ENCODE measurements at places on chromosomes 2 and 18.

DNA sequence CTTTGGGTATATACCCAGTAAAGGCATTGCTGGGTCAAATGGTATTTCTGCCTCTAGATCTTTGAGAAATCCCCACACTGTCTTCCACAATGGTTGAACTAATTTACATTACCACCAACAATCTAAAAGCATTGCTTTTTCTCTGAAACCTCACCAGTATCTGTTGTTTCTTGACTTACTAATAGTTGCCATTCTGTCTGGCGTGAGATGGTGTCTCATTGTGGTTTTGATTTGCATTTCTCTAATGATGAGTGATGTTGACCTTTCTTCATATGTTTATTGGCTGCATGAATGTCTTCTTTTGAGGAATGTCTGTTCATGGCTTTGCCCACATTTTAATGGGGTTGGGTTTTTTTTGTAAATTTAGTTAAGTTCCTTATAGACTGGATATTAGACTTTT lies 382.6 kb upstream of the ZNF804A start:
- DNase-seq = no peak

DNA sequence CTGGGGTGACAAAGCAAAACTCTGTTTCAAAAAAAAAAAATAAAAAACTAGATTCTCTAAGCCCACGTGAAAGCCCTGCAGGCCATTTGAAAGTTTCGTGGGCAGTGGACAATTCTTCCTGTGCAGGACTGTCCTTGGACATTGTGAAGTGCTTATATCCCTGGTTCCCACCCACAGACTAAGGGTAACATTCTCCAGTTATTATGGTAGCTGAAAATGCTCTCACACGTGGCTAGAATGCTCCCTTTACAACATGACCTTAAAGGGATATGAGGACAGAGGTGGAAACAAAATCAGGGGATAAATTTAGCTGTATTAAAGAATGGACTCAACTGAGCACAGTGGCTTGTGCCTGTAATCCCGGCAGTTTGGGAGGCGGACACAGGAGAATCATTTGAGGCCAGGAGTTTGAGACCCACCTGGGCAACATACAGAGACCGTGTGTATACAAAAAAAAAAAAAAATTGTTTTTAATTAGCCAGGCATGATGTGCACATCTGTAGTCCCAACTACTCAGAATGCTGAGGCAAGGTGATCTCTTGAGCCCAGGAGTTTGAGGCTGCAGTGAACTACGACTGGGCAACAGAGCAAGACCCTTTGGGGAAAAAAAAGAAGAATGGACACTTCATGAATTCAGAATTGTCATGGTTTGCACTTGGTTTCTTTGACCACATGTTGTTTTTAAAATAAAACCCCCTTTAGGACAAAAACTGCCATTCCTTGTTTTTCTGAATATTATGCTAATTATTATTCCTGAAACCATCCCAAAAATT lies 167.9 kb downstream of the MGAT5 start:
- peak; percentile 69 for DNase-seq

GRCh38 chr2:217160103-217160743 lies 300.4 kb upstream of the TNP1 start:
- DNase-seq = peak; percentile 19

GRCh38 chr2:236932831-236933361 lies 152.8 kb upstream of the COPS8 start:
- peak; percentile 10 for DNase-seq

DNA sequence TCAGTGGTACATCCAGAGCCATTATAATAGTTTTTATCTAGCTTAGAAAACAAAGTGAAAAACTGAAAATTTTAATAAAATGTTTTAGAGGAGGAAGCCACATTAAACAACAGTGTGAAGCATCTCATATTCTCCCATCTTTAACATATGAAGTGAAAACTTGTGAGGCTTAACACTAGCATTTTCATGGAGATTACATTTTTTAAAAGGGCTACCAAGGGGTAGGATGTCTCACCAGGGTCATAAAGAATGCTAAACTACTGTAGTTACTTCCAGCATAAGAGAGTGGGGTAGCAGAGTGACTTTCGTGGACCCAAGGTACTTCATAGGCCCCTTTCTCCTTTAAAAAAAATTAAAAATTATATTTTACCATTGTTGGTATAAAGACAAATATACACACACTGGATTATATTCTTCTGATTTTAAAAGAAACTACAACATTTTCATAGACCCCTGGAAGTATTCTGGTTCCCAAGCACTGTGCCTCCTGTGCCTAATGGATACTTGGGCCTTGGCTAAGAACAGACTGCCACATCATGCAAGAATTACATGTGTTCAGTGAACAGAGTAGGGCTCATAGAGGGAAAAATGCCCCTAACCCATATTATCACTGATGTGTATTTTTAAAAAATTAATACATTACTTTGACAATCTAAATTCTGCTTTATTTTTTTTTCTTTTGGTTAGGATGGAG lies 148.4 kb downstream of the SLC39A10 start:
- no peak for DNase-seq

DNA sequence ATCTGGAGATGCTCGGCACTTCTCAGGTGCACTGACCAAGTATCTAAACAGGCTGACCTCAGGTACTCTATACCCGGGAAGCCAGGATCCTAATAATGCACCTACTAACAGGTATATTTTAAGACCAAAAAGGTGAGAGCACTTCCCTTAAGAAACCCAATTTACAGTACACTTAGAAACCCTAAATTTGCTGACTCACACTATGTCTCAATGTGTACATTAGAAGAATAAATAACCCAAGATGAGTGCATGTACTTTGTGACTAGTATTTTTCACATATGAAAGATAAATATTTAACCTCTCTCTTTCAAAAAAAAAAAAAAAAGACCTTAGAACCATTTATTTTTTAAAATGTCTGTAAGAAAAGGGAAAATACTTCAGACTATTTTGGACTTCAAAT lies 118.8 kb downstream of the ZNF516 start:
- no peak for DNase-seq

GRCh38 chr2:236485519-236485918 lies 84.1 kb upstream of the ACKR3 start:
- no peak for DNase-seq

GRCh38 chr18:68607852-68608251 lies 107.1 kb downstream of the TMX3 start:
- no peak for DNase-seq

GRCh38 chr2:219323434-219323833 lies 9.1 kb downstream of the RESP18 start:
- no peak for DNase-seq

- peak; percentile 20 for DNase-seq
Observed at GRCh38 chr2:39094717-39095363, 26.0 kb downstream of the SOS1 start.

GRCh38 chr18:13455960-13456481 lies 237.5 kb downstream of the LDLRAD4 start:
- DNase-seq = no peak

DNA sequence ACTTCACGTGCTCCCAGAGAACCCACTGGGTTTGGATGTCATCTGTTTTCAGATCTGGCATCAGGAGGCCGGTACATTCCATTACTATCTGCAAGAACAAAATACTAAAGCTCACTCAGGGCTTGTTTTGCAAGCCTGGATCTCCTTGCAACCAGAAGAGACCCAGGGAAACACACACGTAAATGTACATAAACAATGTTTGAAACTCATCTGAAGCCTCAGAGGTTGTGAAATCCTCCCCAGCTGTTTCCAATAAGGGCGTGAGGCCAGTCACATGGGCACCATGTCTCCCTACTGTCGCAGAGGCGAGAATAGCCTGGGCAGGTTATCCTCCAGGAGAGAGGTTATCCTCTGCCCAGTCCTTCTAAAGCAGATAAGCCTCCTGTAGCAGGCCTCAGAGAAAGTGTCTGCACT lies 186.9 kb downstream of the GFPT1 start:
- DNase-seq = peak; percentile 69

DNA sequence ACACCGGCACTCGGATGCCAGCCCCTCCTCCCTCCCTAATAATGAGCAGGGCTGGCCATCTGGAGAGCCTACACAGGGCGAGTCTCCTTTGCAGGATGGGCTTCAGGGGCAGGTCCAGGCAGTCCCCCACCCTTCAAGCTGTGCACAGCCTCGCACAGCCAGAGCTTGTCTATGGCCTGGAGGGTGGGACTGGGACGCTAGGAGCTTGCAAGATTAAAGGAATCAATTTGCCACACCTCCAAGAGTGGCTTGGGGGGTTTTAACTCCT lies 43.9 kb upstream of the OTOF start:
- no peak for DNase-seq

- no peak for DNase-seq
Observed at GRCh38 chr18:5311301-5311989, 15.9 kb upstream of the ZBTB14 start.

GRCh38 chr2:74740741-74741431 lies 86.8 kb downstream of the SEMA4F start:
- DNase-seq = peak; percentile 99

DNA sequence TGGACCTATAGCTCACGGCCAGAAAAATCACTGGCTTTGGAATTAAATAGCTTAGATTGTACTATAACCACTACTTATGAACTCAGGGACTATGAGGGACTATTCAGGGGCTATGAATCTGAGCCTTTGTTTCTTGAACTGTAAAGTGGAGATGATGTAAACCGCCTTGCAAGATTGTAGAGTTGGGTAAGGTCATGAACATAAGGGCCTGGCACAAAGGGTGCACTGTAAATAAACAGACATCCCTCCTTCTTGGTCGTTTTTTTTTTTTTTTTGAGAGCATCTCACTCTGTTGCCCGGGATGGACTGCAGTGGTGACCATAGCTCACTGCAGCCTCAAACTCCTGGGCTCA lies 2.8 kb downstream of the TMEM177 start:
- DNase-seq = no peak

DNA sequence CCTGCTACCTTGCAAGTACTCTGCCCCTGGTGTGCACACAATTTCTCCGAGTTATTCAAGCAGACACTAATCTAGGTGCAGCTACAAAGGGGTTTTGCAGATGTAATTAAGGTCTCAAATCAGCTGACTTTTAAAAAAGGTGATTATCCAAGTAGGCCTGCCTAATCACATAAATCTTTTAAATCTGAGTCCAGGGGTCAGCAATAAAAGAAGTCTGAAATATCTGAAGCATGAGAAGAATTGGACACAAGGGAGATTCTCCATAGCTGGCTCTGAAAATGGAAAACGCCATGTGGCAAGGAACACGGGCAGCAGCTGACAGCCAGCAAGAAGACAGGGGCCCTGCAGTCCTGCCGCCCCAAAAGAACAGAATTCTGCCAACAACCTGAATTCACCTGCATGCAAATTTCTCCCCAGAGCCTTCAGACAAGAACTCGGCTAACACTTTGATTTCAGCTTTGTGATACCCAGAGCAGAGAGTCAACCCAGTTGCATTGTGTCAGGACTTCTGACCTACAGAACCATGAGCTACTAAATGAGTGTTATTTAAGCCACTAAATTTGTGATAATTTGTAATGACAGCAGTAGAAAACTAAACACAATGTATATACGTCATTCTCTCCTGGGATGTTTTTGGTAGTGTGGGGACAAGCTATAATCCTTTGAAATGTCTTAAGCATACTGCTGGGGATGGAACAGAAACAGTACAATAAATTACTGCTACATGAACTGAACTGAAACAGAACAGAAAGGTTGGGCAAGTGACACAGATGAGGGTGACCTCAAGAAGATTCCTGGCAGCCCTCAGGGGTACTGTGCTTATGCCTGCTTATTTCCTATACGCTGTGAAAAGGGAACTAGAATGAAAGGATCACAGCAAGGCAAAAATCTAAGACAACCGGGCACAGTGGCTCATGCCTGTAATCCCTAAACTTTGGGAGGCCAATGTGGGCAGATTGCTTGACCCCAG lies 3.2 kb downstream of the INO80C start:
- no peak for DNase-seq

DNA sequence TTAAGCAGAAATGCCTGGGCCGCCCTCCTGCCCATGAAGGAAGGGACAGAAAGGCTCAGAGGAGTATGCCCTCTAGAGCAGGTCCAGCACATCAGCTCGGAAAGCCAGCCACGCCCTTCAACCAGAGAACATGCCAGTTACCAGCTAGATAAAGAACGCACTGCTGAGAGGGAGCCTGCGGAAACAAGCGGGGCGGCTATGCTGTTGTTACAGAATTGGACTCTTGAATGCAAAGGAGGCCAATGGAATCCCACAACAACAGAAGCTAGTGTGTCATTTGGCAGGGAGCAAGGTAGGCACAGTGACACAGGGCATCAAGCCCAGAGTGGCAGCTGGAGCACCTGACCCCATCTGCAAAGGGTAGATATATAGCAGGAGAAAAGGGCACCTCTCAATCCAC lies 242.9 kb upstream of the ID2 start:
- DNase-seq = no peak

DNA sequence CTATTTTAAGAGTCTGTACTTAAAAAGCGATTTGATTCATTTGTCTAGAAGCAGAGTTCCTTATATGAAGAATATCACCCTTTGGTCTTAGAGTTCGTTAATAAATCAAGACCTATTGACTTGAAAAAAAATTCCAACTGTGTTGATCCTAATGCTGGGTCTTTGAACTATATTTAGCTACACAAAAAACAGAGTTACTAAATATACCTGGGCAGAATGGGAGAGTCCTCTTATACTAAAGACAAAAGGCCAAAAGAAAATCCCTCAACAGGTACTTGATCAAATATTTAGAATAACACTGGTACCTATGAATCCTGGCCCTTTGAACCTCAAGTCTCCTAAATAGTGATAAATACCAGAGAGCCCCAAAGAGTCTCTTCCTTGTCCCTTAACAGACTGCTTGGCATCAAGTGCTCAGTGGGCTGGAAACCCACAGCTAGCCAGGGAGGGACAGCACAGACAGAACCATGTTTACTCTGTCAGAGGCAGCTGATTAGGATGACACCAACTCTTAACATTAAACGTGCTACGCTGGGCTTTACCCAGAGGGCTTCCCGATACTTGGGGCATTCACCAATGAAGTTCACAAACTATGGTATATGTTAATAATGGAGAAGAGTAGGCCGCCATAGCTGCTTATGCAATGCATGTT lies 95.1 kb downstream of the FIGN start:
- DNase-seq = no peak

DNA sequence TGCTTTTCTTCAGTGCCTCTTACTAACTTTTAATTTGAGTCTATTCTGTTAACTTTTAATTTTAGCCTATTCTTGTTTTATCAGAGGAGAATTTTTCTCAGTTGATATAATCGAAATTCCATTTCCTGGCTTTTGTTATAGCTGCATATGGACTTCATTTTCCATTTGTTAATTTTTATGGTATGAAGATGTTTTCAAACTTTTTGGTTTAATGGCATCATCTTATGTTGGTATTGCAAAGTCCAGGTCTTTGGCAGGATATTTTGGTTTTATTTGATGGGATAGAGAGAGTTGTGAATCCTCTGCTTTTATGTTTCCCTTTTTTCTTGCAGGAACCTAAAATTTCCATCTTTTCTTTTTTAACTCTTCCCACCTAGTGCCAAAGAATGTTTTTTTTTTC lies 70.9 kb upstream of the RAPGEF4 start:
- DNase-seq = no peak

GRCh38 chr2:66865161-66865560 lies 430.2 kb downstream of the MEIS1 start:
- peak; percentile 72 for DNase-seq
